Type B pancreatic cell (in vitro differentiated cells): ENCODE measurements at places on chromosomes 6 and 20. TPM values are rescaled to one million over a fixed set of nuclear protein-coding genes. Genes with fewer than 3 reads are reported as not detected.

DNA sequence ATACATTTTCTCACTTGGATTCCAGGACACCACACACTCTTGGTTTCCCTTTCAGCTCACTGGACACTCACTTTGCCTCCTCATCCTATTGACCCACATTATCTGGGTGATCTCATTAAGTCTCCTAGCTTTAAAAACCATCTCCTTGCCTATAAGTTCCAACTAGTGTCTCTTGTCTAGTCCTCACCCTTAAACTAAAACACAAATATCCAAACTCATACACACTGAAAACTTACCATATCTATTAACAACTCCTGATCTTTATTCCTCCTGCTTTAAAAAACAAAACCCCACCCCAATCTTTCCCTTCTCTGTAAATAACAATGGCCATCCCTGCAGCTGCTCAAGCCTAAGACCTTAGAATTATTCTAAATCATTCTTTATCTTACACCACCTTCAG lies 3.5 kb upstream of the SMIM28 start:
- no peak for DNase-seq

DNA sequence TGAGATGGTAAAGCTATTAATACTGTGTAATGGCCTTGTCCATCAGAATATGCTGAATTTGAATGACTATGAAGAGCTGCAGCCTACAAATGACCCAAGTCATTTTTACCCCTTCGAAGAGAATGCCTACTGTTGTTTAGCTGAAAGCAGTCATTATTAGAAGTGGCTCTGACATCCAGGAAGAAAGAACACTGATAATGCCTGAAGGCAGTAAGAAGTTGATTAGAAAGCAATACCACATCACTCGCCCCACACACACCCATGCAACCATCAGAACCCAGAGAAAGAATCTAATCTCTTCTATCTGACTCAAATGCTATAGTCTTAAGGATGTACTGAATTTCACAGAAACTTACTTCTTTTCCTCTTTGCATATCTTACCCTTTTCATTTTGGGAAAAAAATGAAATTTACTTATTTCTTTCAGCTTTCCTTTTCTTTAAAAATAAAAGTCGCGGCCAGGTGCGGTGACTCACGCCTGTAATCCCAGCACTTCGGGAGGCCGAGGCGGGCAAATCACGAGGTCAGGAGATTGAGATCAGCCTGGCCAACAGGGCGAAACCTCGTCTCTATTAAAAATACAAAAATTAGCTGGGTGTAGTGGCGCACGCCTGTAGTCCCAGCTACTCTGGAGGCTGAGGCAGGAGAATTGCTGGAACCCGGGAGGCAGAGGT lies 61.0 kb downstream of the ARHGAP18 start:
- no peak for DNase-seq

GRCh38 chr20:2663364-2663886 lies 591 bp downstream of the IDH3B start:
- no peak for DNase-seq

DNA sequence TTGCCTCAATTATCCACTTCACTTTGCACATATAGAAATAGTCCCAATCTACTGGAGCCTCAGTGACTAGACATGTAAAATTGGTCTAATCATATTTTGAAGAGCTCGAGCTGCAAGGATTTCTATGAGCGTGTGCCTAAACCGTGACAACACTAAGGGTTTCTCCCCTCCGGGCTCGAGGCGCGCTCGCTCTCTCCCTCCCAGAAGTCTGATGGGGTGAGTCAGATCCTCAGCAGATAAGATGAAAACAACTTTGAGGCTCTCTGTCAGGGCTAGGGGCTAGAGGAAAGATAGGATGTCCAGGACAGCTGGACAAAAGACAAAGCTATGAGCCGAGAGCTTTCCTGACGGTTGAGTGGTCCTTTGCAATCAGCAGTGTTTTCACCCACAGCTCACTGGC lies 16.8 kb downstream of the GNAS-AS1 start:
- DNase-seq = no peak

BNIP5 gene
- total RNA-seq = 1.4 and 2.1 TPM in 2 replicates

GRCh38 chr6:134295953-134296553 lies 21.9 kb downstream of the SGK1 start:
- DNase-seq = no peak

APCDD1L gene
- 0.26 and 0.53 TPM in 2 replicates for total RNA-seq

DNA sequence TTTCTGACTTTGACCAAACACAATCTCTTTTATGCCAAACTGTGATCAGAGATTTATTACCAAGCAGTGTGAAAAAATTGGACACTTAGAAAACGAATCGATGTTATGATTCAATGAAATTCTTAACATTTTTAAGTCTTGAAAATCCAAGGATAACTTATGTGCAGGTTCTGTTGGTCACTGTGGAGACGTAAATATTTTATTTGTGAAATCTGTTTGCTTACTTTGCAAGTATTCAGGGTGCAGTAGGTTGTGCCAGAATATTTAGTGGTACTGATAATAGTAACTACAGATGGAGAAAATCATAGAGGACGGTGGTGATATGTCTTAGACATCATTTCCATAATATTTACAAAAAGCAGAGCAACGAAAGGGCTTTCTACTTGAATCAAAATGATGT lies 97.3 kb downstream of the BMP2 start:
- DNase-seq = no peak

- no peak for DNase-seq
These were observed 119.8 kb downstream of the RFX6 start for GRCh38 chr6:116996842-116997241.
